ENCODE measurements at places on chromosomes 11 and 22.

- no peak for DNase-seq
These were observed 62.8 kb downstream of the BCR start for GRCh38 chr22:23243006-23243573.

- DNase-seq: no peak
These were observed 52.4 kb downstream of the CELSR1 start for GRCh38 chr22:46484861-46485595.

DNA sequence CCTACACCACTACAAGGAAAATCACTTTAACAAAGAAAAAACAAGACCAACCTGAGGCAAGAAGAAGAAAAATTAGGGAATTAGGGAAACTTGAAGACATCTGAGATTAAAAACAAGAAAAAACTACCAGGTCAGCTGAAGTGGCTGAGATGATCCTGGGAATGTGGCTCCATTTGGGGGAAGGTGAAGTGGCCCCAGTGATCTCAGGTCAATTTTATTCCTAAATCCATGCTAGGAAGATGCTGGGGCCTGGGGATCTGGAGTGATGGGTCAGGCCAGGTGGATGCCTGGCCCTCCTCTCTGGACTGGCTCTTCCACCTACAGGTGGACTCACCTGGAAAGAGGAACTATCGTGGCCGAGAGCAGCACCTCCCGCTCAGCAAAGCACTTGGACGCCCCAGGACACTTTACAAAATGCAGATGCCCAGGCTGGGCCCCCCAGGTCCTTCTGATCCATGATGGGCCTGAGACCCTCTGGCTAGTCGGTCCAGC is 6.7 kb downstream of the TOP3B start:
- DNase-seq: no peak

- DNase-seq: no peak
These were observed 1078.7 kb downstream of the BRD1 start for GRCh38 chr22:48748860-48749554.

- DNase-seq: no peak
These were observed 58.5 kb downstream of the SMCO4 start for GRCh38 chr11:93484716-93485115.

DNA sequence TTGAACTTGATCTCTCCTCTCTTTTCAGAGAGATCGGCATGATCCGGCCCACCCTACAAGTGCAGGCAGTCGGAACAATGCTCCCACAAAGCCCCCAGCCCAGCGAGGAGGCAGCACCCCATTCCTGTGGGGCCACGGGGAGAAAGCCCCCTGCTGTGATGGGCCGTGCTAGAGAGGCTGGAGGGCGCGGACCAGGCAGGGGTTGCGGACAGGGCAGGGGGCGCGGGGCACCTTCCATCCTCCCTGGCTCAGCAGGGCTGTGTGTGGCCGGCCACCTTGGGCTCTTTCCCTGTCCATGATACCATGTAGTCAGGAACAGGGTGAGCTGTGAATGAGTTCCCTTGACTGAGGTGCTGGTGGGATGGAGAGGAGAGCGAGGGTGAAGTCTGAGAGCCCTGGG is 379.8 kb downstream of the BRD1 start:
- no peak for DNase-seq

DNA sequence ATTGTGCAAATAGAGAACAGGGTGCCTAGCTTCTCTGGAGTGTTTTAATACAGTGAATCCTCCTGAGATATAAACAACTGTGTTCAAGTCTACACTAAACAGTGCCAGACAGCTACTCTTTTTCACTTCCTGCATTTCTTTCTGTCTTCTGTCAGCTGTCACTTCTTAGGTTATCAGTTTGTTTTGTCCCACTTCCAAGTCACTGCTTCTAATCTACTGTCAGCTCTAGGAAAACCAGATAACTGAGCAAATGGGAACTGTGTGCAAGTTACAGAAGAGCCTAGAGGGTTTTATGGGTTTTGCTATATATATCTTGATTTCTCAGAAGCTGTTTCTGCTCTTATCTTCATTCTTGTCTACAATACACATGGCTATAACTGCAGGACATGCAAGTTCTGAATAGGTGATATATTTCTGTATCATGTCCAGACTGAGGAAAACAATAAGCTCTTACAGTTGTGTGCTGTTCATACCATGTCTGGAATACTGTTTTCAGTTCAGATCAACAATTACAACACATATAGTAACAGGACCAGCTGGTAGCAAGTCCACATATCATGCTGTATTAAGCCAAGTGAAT is 5.8 kb downstream of the PITPNB start:
- DNase-seq: no peak

DNA sequence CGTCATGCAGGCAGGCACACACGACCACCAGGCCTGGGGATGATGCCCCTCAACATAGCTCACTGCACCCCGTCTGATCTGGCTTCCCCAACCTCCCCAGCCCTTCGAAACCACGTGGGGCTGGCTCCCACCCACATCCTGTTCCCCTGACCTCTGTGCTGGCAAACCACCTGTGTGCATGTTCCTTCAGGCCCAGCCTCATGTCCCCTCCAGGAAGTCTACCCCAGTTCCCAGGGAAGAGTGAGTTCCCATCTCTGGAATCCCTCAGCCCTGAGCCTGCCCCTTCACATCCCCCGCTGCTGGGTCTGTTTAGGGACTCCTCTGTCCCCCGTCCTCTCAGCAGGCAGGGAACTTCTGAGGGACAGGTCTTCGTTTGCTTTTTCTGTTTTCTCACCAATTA is 7.1 kb downstream of the SLC7A4 start:
- DNase-seq: no peak

GRCh38 chr11:133930767-133931448 is 25.9 kb downstream of the IGSF9B start:
- no peak for DNase-seq

DNA sequence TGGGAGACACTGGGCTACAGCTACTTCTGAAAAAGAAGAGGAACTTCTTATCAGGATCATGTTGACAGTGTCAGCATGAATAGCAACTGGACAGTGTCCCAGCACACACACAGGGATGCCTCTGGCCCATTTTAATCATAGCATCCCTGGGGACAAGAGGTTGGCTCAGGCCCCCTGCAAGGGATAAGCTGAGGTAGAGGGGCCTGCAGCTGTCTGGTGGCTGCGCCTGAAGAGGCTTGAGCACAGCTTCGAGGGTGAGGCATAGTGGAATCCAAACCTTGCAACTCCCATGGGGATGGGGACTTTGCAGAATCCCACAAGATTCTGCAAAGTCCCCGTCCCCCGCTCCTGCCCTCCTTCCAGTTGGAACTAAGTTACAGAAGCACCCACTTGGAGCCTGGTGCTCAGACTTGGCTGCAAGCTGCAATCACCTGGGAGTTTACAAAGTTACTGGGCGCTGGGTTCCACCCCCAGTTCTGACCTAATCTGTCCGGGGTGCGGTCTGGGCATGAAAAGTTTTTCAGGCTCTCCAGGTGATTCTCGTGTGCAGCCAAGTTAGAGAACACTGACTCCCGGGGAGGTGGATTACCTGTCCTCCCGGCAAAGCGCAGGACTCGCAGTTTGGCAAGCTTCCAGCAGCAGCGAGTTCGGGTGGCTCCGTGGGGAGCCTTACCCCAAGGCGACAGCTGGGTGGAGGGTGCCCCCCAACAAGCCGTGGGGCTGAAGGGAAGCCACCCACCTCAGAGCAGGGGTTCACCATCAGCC is 16.0 kb upstream of the LINC01488 start:
- no peak for DNase-seq

GRCh38 chr11:526192-526591 is 9.2 kb downstream of the HRAS start:
- no peak for DNase-seq

GRCh38 chr22:50722048-50722701 is 15.8 kb upstream of the ACR start:
- DNase-seq: no peak

DNA sequence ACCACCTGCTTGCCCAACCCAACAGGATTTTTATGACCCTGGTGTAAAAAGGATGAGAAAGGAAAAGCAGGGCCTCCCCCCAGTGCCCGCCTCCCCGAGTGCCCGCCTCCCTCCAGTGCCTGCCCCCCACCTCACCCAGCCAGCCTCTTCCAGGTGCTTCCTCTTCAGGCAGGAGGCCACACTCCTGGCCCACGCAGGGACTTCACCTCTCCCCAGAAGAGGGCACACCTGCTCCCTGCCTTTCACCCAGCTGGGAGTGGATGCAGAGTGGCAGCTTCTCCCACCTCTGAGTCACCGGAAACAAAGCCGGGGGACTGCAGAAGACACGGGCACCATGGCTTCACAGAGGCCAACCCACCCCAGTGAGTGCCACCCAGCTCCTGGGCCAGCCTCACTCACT is 16.1 kb downstream of the CPT1A start:
- DNase-seq: no peak

GRCh38 chr11:20429216-20429615 is 41.7 kb downstream of the PRMT3 start:
- no peak for DNase-seq

DNA sequence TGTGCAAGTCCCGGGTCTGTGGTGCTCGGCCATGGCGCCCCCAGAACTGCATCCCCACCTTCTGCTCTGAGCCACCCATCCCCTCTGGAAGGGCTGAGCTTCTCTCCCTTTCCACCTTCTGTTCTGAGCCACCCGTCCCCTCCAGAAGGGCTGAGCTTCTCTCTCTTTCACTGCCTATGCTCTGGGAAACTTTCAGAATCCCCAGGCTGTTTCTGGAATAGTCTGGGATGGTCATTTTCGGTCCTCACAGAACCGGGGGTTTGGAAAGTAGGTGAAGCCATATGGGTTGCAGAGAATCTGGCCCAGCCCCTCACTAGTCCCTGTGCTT is 3.4 kb upstream of the BID start:
- DNase-seq: no peak

DNA sequence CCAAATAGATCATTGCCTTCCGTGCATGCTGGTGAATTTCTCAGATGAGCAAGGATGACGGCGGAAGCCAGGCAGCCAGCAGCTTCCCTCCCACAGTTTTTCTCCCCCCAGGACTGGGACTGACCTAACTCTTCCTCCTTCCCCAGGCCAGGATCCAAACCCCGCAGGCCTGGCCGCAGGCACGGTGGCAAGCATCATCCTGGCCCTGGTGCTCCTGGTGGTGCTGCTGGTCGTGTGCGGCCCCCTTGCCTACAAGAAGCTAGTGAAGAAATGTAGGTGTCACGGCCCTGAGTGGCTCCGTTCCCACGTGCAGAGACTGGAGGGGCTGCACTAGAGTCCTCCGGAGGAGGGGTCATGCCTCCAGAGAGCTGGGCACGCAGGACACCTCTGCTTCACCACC is 20.5 kb downstream of the CD5 start:
- DNase-seq: no peak

DNA sequence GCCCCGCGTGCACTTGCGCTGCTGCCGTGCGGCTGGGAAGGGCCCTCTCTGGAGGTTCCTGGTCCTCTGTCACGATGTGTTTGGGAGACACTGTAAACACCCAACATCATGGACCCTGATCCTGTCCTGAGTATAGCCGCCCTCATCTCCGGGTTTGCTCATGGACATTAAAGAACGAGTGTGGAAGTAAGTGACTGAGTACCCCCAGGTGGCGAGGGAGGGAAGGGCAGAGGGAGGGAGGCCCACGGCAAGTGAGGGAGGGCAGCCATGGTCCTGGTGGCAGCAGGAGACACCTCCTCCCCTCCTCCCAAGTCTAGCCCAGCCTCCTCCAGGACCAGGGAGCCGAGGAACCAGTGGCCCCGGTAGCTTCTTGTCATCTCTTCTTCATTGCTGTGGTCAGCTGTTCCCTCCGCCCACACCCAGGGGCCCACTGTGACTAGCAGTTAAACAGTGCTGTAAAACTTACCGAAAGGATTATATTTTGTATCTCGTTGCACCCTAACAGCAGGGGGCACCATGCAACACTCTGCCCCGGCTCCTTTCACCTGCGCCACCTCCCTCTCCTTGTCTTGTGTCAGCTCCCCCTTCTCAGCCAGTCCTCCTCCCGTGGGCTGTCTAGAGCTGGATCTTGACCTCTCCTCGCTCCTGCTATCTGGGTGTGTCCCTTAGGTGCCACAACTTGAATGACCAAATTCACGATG is 566.5 kb upstream of the B3GAT1 start:
- no peak for DNase-seq

DNA sequence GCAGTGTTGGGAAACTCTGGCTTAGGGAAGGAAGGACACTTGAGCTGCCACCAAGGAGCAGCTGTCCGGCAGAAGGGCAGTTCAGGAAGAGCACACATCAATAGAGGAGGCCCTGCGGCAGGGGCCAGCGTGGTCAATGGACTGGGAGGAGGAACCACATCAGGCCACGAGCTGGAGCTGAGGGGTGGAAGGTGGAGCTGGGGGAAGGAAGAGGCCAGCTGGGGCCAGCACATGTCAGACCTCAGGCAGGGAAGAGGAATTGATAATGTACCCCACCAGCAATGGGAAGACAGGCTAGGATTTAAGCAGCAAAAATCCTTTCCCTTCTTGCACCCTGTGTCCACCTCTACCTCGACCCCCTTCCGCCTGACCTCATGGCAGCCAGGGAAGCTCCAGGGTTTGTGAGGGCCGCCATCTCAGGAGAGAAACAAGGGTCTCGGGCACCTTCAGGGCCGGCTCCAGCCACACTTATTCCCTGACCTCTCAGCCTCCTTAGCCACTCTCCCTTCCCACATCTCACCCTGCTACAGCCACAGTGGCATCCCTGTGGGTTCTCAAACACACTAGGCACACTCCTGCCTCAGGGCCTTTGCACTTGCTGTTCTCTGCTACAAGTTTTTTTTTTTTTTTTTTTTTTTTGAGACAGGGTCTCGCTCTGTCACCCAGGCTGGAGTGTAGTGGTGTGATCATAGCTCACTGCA is 157.8 kb upstream of the GRK3 start:
- DNase-seq: no peak

GRCh38 chr11:125476721-125477120 is 19.3 kb downstream of the FEZ1 start:
- DNase-seq: no peak

GRCh38 chr11:7573193-7573557 is 59.4 kb downstream of the PPFIBP2 start:
- no peak for DNase-seq

DNA sequence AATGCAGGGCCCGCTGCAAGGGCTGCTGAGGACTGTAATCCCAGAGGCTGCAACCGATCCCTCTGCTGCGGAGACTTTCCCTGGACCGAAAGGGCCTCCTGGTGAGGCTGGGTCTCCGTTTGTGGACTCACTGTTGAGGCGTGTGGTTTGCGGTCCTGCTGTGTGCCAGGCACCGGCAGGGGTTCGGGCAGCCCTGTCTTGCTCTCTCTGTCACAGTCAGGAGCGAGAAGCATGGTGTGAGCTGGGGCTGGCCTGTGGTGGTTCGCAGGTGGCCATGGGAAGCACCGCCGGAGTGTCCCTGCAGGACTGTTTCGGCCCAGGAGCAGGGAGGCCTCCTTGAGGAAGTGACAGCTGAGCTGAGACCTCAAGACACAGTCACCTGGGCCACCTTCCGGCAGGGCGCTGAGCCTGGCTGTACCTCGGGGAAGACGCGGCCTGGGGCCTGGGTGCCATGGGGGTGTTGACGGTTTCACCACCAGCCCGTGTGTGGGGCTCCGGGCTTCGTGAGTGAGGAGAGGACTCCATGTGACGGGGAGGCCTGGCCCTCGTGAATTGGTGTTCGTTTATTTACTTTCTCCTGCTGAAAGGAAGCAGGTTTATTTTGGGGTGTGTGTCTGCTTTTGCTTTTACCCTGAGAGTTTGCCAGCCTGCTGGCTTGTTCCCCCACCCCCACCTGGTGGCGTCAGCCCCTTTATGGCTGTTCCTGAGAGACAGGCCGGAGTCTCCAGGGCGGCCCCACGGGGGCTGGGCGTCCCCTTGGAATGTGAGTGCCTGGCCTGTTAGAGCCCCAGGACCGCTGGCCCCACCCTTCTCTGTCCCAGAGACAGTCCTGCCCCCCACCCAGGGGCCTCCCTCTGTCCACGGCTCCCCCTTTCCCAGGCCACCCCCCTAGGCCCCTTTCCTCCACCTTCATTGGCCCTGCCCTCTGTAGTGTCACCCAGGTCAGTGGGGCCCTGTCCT is 122.5 kb downstream of the KCNQ1OT1 start:
- DNase-seq: no peak
